Sigmoid colon (tissue), 7 donors: ENCODE measurements at places on chromosomes 2 and 18. TPM values are rescaled to one million over a fixed set of nuclear protein-coding genes. Genes with fewer than 3 reads are reported as not detected.
A peak's percentile ranks its signal among the peaks of the same experiment; 100 is the strongest.

DNA sequence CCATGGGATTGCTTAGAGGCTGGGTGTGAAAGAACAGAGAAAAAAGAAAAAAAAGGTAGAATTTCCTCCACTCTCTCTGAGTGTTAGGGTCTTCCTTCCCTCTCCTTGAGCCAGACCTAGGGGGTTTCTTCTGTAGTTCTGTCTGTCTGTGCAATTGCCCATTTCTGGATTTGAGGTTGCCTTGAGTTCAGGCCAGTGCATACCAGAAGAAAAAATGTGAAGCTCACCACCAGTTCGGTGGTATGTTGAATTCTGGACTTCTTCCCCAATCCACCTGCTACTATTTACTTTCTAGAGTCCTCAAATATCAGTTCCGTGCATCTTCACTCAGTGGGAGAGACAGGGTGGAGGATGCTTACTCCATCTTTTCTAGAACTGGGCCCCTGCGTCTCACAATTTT lies 15.3 kb upstream of the SELENOI start:
- DNase-seq = no peak

DNA sequence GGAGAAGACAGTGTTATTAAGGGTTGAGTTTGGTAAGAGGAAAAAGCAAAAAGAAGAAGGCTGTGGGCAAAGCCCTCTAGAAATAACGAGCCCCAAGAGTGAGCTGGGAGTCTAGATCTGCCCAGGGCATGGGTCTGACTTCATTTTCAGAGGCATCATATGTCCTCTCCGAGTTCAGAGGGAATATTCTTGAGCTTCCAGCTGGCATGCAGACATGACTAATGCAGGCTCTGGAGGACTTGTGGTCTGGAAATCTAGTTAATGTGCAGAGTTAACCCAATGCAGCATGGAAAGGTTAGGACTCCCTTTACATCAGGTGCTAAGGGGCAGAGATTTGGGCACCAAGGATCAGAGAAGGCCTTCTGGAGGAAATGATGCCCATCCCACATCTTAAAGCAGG lies 7.3 kb downstream of the ACMSD start:
- no peak for DNase-seq

GRCh38 chr2:241150660-241151530 lies 628 bp downstream of the PPP1R7 start:
- no peak for DNase-seq

CHRND gene
- polyA plus RNA-seq = not detected

DNA sequence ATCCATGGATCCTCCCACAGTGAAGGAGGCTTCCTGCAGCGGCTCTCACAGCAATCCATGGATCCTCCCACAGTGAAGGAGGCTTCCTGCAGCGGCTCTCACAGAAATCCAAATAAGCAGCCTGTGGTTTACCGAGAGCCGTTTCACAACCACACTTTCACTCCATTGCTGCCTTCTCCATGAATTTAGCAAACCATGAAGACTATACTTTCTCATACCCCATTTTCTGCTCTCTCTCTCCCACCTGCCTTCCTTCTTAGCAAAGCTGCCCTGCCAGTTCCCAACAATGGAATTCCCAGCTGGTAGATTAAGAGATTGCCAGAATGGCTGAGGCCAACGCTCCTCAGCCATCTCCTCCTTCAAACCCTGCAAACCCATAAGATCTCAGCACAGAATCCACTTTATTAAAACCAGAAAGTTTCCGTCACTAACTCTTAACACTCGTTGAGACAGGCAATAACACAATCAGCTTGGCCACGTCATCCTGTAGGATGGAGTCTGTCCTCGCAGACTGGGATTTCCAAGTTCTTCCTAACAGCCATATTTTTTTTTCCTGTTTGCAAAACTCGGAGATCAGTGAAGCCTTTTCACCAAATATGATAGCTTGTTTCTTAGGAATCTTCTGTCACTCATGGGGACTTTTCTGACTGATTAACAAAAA lies 162.2 kb downstream of the PXDN start:
- no peak for DNase-seq

DNA sequence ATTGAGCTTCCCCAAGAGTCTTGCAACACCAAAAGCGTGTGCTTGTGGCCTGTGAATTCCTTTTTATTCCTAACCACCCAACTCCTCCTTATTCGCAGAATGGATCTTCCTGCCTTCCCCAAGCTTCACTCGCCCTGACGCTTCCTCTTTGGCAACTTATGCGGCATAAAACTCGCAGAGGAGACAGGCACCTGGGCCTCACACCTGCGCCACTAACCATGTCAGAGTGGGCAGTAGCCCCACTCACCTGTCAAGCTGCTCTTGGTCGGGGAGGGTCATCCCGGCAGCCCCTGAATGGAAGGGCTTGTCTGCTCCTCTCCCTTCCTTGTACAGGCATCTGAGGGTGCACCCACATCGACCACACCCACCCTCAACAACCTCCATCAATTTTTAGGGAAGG lies 106.9 kb upstream of the GPC1 start:
- no peak for DNase-seq

GRCh38 chr2:52611759-52612158 lies 1155.8 kb upstream of the CHAC2 start:
- no peak for DNase-seq

C1GALT1C1L gene
- polyA plus RNA-seq = not detected

SIGLEC15 gene
- 0.09 TPM for polyA plus RNA-seq

CCDC74A gene
- 4.8 TPM for polyA plus RNA-seq

SNED1 gene
- polyA plus RNA-seq = 6.3 TPM

- peak; percentile 91 for DNase-seq
These were observed 85.4 kb upstream of the ZCCHC2 start for GRCh38 chr18:62437235-62438017.

GRCh38 chr2:239953418-239954061 lies 71.6 kb downstream of the NDUFA10 start:
- peak; percentile 93 for DNase-seq

PLCL1 gene
- polyA plus RNA-seq = 0.69 TPM

DNA sequence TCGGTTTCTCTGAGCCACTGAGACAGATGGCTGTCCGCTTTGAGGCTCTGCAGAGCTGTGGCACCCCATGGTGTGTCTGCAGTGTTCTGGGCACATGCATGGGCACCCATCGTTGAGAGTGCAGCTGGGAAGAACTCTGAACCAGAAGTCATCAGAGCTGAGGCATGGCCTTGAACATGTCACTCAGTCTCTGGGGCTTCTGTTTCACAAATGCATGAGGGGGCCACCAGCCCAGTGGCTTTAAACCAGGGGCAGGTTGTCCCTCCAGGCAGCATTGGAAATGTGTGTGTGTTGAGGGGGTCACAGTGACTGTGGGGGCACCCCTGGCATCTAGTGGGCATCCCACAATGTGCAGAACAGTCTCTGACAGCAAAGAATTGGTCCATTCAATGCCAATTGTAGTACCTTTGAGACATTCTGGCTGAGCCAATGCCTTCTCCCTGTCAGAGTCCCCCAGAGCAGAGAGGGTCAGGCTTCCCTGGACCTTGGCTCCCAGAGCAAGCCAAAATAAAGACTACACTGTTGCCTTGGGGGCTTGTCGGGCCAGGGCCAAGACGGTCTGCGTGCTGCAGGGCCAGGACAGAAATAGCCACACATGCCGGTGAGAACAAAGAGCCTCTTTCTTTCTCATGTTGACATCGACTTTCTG lies 9.3 kb upstream of the PSMD1 start:
- DNase-seq = no peak

- DNase-seq = no peak
These were observed 43.3 kb upstream of the SETBP1 start for GRCh38 chr18:44637210-44638033.

DNA sequence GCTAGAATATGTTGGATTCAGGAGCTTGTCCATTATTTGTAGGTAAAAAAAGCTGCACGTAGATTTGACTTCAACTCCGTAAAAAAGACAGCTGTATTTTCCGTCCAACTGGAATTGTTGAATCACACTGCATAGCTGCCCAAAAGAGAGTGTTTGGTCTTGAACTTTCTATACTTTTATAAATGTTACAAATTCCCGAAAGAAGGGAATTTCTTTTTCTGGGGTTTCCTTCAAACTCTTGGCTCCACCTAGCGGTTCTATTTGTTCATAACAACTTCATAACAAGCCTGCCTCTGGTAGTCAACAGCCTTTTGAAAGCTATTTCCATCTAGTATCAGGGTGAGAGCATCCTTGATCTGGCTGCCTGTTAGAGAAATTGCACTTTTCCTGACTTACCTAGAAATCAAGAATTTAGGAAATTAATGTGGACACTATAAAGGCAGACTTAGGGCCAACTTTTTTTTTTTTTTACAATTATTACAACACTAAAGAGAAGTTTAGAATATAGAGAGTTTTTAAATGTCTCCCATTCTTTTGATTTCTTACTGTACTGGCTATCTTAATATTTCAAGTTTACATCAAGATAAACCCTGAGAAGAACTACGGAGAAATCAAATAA lies 48.1 kb downstream of the TMEM185B start:
- no peak for DNase-seq

DNA sequence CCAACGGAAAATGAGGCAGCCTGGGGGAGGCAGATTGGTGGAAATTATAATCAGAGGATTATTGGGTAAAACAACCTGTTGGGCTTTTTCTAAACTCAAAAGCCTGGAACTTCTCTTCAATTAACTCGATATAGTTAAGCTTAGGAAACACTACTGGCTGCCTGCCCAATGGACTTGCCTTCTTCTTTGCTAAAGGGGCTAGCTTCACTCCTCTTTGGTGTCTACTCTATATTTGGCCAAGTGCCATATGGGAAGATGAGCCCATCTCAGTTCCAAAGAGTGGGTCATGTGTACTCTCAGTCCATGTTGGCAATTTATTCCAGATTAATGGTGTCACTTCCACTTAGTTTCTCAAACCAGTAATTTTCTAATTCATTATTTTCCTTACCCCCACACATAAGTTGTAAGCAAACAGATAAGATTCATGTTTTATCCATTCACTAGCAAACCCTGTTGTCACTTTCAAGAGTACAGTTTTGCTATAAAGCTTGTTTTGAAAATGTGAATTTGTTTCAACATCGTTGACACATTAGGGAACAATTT lies 34.3 kb downstream of the DARS1 start:
- DNase-seq = no peak

DNA sequence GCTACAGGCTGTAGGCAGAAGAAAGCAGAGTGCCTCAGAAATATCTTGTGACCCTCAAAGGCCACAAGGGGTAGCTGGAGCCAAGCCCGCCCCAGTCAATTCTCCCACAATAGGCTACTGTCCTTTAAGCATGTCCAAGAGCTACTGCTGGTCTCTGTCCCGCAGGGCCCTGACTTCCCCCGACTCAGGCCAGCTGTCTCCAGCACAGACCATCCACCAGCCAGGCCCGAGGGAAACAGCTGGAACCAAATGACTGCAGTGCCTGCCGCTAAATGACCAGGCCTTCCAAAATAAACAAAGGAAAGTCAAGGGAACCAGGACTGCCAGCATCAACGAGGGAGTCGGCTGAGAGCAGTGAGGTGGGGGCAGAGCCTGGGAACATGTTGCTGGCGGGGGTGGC lies 36.7 kb downstream of the MCFD2 start:
- DNase-seq = no peak

VWA3B gene
- polyA plus RNA-seq = 1.2 TPM

DNA sequence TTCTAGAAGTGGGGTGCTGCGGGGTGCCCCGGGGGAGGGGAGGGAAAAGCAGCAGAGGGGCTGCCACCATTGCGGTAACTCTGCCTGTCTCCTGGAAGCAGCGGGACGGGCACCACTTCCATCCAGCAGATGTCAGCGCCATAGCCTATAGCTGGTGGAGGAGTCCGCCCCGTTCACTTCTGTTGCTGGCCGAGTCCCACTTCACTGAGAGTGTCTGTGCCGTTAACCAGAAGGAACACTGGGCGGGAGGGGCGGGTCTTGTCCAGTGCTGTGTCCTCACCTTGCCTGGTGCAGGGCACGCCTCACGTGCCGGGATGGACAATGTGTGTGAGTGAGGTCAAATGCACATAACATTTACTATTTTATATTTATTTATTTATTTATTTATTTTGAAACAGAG lies 19.3 kb upstream of the ODC1 start:
- peak; percentile 34 for DNase-seq

DNA sequence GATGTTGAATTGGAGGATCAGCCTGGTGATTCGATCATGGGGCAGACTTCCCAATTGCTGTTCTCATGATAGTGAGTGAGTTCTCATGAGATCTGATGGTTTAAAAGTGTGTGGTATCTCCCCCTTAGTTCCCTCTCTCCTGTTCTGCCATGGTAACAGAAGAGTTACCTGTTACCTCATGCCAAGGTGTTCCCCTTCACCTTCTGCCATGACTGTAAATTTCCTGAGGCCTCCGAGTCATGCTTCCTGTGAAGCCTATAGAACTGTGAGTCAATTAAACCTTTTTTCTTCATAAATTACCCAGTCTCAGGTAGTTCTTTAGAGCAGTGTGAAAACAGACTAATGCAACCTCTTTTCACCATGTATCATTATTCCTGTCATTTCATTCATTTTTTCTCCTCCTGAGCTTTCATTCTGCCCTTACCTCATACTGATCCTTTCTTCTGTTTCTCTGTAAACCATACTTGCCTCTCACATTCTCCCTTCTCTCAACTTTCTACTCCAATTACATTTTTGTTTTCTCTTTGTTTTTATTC lies 22.0 kb downstream of the STARD6 start:
- DNase-seq = no peak

IL36G gene
- not detected for polyA plus RNA-seq

DNA sequence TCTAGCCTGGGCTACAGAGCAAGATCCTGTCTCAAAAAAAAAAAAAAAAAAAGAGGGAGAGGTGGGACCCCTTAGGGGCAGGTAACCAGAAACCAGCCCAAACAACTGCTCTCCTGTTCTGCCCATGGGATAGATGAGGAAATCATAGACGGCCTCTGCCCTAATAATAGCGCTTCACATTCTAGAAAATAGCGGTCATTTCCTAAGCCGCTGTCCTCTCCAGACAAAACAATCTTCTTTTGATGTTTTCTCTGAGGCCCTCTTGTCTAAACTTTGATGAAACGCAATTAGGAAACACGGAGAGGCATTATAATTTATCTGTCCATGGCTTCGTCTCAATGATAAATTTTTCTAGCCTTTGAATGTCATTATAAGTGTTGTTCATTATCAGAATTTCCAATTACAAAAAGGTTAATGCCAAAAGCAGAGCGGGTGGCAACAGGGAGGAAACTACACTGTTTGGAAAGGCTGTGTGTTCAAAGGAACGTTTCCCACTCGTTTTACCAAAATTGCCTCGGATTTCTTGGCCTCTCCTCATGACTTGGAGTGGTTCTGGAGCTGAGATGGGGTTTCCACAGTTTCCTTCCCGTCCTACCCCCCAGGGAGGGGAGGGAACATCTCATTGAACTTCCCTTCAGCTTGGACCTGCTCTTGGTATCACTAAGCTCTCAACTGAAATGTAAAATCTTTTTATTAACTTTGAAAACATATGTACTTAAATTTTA lies 151.6 kb upstream of the ZNF236 start:
- DNase-seq = peak; percentile 73

REG3A gene
- polyA plus RNA-seq = 3.2 TPM

- DNase-seq = no peak
These were observed 33.2 kb downstream of the SMARCAL1 start for GRCh38 chr2:216445501-216445900.

- peak; percentile 38 for DNase-seq
These were observed 22.4 kb upstream of the KCNK3 start for GRCh38 chr2:26670171-26670570.

GRCh38 chr18:47413327-47413726 lies 161.9 kb upstream of the SKOR2 start:
- DNase-seq = no peak

DNAJC5G gene
- not detected for polyA plus RNA-seq

GULP1 gene
- polyA plus RNA-seq = 10.8 TPM
